ENCODE measurements at places on chromosomes 1 and 21.

GRCh38 chr1:64453688-64454087 is 16.2 kb upstream of the CACHD1 start:
- no peak for DNase-seq

GRCh38 chr1:80837066-80837465 is 963.7 kb upstream of the ADGRL2 start:
- DNase-seq, result no peak

DNA sequence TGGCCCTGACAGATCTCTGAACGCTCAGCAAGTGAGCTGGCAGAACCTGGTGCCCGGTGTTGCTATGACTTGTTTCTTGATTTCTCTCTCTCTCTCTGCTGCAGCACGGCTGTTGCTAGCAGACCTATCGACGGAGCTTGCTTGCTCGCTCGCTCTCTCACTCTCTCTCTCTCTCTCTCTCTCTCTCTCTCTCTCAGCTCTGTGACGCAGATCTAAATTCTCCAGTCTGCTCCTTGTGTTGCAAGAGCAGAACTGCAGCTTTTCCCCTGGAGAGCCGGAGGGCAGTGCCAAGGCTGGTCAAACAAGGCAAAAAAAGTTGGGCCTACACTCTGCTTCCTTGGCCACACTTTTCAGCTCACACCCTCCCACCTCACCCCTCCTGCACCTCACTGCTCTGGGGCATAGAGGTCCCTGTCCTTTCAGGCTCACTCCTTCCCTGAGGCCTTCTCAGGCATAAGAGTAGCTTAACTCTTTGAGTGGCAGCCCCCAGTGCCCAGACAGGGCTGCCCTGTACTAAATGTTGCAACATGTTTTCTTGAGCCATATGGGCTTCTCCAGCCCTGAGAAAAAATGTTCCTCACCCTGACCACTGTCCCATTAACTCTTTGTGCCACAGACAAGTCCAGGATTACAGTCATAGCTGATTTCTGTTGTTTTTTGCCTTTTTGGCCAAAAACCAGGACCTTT is 72.2 kb downstream of the CD46 start:
- DNase-seq, result peak; percentile 91

- DNase-seq, result no peak
These were observed 1.3 kb downstream of the RNF2 start for GRCh38 chr1:185046668-185047067.

- no peak for DNase-seq
These were observed 19.3 kb downstream of the OBSCN start for GRCh38 chr1:228226956-228227791.

GRCh38 chr1:50129201-50129600 is 20.5 kb downstream of the ELAVL4 start:
- no peak for DNase-seq

GRCh38 chr21:38297194-38297631 is 40.4 kb downstream of the KCNJ15 start:
- peak; percentile 47 for DNase-seq

GRCh38 chr1:114986286-114986685 is 43.3 kb upstream of the TSHB start:
- peak; percentile 29 for DNase-seq

DNA sequence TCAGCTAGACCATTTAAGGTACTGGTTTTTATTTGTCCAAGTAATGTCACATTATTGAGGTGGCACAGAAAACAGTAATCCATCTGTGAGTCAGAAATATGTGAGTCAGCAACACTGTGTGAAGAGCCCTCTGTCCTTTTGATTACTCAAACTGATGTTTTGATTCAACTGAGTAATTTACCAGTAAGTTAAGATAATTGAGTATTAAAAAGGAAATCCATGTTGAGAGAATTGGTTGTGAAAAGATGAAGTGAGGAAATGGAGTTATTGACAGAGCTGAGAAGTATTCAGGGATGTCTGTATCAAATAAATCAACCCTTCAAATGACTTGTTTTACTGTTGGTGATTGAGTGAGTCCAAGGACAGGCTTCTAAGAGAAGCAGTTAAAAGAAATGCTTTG is 302.7 kb upstream of the SGIP1 start:
- peak; percentile 35 for DNase-seq

DNA sequence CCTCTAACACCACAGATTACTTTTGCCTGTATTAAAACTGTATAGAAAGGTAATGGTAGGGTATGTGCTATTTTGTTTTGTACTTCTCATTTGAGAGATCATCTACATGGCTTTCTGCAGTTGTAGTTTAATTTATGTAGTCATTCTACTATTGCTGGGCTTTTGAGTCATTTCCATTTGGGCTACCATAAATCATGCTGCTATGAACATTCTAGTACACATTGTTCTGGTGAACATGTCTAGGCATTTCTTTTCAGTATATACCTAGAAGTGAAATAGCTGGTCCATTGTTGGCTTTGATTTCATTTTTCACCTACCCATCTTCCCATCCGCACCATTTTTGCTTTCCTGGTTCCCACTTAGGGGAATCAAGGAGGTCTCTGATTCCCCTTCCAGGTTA is 18.7 kb downstream of the EDN2 start:
- DNase-seq, result no peak

DNA sequence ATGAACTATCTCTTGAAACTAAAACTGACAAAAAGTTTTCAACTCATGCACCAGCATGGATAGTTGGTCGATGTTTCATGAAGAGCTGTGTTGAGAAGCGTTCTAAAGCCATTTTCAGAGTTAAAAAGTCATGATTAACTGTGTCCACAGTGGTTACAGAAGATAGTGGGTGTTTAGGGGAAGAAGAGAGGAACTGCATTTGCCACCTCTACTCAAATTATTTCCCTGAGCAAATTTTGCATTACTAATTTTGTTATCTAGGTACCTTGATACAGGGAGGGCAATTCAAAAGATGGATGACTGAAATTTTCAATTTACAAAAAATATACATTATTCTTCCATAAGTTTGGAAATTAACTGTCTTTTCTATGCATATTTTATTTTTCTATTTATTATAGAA is 15.5 kb downstream of the SAMSN1 start:
- no peak for DNase-seq

- DNase-seq, result no peak
These were observed 19.2 kb upstream of the ALX3 start for GRCh38 chr1:110089561-110090275.

GRCh38 chr21:14617871-14618270 is 71.8 kb upstream of the SAMSN1 start:
- DNase-seq, result no peak

DNA sequence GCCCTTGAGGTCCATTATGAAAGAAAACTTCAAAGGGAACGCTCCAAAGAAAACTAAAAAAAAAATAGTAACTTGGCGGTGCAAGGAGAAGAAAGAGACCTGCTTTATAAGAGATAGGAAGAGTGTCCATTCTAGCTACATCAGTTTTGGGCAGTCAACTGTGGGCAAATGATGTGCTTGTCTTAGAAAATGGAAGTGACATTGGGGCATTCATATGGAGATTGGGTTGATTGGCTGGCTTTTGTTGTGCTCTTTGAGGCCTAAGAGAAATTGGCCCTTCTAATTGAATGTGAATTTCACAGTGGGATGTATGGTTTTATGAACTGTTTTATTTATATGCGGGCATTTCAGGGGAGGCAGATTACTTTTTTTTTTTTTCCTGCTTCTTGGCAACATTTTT is 13.2 kb downstream of the PPP1R12B start:
- no peak for DNase-seq

DNA sequence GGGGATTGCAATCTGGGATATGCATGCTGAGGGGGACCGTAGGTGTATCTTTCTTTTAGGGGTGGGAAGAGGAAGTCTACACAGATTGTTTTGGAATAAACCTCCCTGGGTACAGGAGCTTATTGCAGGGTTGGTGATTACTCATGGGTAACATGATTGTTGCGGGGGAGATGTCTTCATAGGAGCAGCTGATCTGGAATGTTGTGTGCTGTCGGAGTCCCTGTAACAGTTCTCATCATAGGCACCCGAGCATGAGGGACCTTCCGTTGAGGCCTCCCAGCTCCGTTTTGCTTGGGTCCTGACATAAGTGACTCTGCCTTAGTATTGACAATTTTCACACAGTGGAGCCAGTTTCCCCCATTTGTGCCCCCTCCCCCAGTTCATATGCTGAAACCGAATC is 4.2 kb upstream of the PRXL2B start:
- no peak for DNase-seq

GRCh38 chr1:55081905-55082296 is 42.6 kb downstream of the PCSK9 start:
- DNase-seq, result no peak

- DNase-seq, result no peak
These were observed 23.2 kb upstream of the ARHGEF16 start for GRCh38 chr1:3431266-3431665.

GRCh38 chr1:79819140-79819539 is 812.6 kb upstream of the ADGRL4 start:
- DNase-seq, result no peak

DNA sequence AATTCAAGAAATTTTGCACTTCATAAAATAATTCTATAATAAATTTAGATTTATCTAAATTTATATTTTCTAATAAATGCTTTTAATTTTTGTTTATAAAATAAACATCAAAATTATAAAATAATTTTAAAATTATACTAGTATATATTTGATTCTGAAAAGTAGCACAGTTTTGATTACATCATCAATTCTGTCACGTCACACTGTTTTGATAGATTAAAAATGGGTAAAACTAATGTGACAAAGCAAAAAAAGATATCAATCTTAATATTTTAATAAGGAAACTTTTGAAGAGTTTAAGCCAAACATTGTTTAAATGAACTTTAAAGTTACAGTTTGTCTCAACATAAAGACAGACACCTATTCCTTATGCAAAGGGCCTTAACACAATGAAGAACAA is 1001.8 kb downstream of the KCNT2 start:
- DNase-seq, result no peak

- no peak for DNase-seq
These were observed 216.3 kb downstream of the KIF26B start for GRCh38 chr1:245370905-245371581.

DNA sequence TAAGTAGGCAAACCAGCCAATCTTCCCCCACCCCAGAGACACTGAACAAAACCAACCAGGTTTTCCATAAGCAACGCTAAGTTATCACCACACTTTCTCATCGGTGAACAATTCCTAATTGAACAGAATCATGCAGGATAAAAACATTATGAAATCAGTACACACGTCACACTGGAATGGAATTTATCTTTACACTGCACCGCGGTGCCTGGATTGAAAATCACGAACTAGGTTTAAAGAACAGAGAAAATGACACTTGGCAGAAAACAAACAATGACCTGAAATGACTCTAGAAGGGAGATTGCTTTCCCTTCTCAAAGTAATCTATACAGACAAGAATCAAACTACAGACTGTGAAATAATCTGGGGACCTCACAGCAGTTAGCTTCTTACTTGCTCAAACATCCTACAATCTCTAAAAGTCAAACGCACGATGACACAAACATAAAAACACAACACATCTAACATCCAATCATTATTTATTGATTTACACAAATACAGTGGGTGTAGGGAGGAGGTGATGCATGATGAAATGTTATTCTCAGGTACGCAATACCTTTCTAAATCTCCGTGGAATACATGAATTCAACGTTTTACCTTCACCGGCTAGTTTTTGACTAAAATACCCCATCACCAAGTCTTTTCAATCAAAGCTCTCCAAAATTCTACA is 1.9 kb downstream of the EIF4G3 start:
- DNase-seq, result peak; percentile 47

- no peak for DNase-seq
These were observed 17.2 kb upstream of the SUMO3 start for GRCh38 chr21:44834951-44835646.

- DNase-seq, result no peak
These were observed 221.1 kb downstream of the KIF26B start for GRCh38 chr1:245375789-245376460.

GRCh38 chr1:16152481-16153087 is 3.3 kb downstream of the EPHA2 start:
- DNase-seq, result peak; percentile 52

DNA sequence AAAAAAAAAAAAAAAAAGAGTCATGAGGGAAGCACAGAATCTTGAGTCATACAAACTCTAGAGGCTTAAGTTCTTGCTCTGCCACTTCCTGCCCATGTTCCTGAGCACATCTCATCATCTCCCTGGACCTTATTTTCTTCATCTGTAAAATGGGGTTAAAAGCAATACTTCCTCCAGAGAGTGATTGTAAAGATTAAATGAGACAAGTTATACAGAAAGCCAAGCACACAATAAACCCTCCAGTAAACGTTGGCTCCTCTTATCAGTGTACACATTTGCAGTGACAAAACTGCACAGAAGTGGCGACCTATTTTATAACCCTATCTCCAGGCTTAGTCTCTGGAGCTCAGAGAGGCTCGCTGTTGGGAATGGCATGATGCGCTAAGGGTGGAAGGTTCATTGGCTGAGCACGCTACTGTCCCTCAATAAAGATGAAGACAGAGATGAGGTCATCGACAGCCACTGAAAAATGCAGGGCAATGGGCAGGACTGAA is 82.1 kb downstream of the RRAGC start:
- DNase-seq, result no peak

- DNase-seq, result no peak
These were observed 98.4 kb downstream of the GLUL start for GRCh38 chr1:182293119-182293589.

- no peak for DNase-seq
These were observed 735.9 kb downstream of the KCNT2 start for GRCh38 chr1:195872376-195872775.

- no peak for DNase-seq
These were observed 8.0 kb downstream of the TENT5B start for GRCh38 chr1:27004471-27005165.

DNA sequence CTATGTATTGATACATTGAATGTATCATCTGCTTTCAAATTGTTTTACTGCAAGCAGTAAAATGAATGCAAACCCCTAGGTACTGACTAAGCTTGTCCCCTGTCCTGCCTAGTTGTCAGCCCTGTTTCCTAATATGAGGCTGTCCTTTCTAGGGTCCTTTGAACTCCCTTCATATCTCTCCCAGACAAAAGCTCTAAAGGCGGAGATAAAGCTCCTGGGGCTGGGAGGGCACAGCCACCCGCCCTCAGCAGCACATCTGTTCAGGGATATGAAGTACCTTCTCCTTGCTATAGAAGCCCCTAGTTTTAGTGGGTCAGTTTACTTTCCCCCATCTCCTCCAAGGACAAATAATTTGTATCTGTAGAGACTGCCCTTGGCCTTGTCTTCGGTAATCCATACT is 93.1 kb upstream of the ETS2 start:
- DNase-seq, result no peak

DNA sequence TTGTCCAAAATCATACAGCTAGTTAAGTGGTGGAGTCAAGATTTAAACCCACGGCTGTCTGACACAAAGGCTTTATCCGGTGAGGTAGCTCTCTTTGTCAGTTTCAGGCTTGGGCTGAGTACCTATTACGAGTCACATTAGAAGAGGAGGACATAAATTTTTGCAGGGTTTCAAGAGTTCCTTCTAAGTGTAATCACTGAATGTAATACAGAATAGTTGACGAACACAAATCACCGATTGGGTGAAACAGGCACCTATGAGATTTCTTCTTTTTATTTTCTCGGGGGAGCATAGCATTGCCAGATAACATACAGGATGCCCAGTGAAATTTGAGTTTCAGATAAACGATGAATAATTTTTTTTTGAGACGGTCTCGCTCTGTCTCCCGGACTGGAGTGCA is 847 bp downstream of the PSMD4 start:
- no peak for DNase-seq

GRCh38 chr21:39184050-39184980 is 1.1 kb upstream of the PSMG1 start:
- no peak for DNase-seq
